ENCODE measurements at places on chromosomes 7 and 10.
A peak's percentile ranks its signal among the peaks of the same experiment; 100 is the strongest.

DNA sequence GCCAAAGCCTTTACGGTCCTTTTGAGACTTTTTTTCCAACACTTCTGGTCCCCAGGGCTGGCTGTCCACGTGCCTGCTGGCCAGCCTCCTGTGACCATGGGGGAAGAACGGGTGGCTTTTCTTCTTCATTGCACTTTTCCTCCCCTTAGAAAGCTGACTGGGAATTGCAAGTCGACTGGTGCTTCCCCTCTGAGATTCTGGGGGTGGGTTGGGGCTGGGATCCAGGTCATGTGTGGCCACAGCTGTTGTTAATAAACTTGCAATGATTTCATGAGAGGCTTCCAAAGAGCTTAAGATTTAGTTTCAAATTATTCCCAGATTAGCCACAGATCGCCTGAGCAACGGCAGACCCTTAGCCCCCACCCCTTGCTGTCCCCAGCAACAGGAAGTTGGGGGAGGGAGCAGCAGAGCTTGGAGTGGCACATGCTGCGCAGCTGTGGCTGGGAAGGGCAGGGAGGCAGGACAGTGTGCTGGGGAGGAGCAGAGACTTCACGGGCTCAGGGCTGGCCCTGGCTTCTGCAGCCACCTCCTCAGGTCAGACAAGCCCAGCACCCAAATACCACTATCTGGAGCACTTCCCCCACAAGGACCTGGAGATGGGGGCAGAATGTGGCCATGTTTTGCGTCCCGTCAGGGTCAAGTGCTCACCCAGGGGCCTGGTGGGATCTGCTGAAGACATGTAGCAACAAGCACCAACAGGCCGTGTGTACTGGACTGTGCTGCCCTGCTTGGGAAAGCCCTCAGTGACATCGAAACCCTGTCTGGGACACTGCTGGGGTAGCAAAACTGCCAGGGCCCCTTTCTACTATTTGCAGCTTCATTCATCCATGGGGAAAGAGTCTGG lies 147.1 kb downstream of the RNF216 start:
- peak; percentile 95 for DNase-seq

DNA sequence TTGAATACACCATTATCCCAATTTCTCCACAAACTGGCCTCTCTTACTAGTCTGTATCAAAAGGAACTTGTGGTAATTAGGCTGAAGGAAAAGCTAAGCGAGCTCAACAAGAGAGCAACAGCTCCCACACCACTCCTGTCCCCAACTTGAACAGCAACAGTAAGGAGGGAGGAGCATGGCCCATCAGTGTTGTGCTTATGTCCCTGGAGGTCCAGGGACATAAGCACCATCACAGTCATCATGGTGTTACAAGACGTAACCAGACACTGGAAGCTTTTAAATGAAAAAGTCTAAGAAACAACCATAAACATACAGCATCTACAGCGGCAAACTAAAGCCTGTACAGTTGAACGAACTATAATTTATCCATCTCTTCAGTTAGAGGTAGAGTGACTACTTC lies 989 bp downstream of the ERLIN1 start:
- DNase-seq: no peak

- DNase-seq: no peak
Observed at GRCh38 chr10:6431186-6431585, 148.9 kb downstream of the PRKCQ start.

DNA sequence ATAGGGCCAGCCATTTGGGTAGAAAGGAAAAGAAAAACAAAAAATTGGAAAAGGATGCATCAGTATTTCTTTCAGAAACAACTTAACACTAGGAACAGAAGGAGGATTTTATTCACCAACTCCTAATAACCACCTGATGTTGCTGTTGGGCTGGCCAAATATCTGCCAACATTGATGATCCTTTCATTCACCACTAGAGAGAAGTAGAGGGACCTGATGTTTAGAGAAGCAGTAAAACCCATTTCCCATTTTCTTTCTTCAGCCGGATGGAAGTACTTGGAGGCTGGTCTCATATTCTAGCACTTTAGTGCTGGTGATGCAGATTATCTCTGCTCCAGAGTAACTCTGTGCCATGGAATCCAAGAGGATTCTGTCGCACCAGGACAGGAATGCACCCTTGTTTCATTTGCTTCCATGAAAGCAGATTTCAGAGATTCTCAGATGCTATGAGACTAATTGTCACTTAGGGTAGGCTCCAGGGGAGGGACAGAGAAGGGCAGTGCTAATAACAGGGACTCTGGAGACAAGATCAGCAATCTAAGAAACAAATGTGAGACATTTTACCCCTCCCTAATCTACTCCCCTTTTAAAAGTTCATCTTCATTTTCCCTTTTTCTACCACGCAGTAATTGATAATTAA lies 3.1 kb downstream of the KLLN start:
- peak; percentile 67 for DNase-seq

GRCh38 chr7:3431306-3431705 lies 130.3 kb downstream of the SDK1 start:
- no peak for DNase-seq

DNA sequence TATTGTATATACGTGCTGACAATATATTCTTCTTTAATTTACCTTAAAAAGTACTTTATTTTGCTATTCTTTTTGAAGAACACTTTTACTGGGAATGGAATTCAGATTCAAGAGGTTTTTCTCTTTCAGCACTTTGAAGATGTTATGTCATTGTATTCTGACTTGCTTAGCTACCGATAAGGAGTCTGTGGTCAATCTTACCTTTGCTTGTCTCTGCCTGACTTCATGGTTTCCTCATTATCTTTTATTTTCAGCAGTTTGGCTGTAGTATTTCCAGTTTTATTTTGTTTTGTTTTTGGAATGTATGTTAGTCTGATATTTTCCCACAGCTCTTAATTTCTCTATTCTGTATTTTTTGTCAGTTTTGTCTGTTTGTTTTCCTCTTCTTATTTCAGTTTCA lies 187.9 kb upstream of the SMIM30 start:
- no peak for DNase-seq

GRCh38 chr10:92122941-92123450 lies 167.9 kb downstream of the CPEB3 start:
- no peak for DNase-seq

- no peak for DNase-seq
Observed at GRCh38 chr7:34912236-34912635, 125.0 kb downstream of the DPY19L1 start.

DNA sequence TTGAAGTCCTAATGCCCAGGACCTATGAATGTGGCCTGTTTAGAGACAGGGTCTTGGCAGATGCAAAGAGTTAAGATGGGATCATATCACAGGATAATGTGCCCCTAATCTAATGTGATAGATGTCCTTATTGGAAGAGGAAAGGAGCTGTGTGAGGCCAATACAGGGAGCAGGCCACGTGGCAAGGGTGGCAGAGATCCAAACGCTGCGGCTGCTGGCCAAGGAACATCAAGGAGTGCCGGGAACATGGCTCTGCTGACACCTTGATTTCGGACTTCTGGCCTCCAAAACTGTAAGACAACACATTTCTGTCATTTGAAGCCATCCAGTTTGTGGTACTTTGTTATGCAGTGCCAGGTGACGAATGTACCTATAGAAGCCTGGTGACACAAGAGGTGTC lies 37.7 kb upstream of the EZH2 start:
- DNase-seq: no peak

DNA sequence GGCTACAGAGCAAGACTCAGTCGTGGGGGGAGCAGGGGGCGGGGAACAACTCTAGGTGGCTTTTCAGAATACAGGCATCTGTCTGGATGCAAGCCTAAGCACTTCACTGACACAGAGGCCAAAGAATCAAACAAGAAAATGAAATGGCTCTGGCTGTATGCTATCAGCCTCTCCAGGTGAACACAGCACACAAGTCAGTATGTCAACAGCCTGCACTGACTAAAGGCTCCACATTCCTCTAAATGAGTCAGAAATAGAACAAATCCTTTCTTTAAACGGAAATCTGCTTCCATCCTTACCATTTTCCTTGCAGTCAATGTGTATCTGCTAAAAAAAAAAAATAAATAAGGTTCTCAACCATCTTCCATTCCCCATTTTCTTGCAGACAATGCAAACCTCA lies 88.3 kb downstream of the ARMH3 start:
- DNase-seq: no peak

DNA sequence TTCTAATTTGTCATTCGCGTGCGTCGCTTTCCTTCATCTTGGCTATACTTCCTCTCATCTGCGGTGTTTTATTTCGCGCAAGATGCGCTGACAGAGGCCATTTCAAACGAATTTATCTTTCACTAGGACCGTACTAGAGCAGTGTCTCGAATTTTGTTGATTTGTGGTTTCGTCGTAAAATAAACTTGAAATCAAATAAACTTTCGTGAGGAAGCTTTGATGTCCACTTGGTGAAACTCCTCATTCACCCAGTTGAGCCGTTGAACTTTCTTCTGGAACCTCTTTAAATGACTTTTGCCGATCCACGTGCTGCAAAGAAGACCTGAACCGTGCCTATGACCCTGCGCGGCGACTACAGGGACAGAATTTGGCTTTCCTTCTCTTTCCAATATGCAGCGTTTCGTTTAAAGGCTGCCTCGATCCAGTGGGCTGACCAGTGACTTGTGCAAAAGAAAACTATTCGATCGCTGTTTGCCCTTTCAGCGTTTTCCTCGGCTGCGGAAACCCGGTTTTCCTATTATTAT lies 163.9 kb upstream of the PPP1R3A start:
- no peak for DNase-seq

DNA sequence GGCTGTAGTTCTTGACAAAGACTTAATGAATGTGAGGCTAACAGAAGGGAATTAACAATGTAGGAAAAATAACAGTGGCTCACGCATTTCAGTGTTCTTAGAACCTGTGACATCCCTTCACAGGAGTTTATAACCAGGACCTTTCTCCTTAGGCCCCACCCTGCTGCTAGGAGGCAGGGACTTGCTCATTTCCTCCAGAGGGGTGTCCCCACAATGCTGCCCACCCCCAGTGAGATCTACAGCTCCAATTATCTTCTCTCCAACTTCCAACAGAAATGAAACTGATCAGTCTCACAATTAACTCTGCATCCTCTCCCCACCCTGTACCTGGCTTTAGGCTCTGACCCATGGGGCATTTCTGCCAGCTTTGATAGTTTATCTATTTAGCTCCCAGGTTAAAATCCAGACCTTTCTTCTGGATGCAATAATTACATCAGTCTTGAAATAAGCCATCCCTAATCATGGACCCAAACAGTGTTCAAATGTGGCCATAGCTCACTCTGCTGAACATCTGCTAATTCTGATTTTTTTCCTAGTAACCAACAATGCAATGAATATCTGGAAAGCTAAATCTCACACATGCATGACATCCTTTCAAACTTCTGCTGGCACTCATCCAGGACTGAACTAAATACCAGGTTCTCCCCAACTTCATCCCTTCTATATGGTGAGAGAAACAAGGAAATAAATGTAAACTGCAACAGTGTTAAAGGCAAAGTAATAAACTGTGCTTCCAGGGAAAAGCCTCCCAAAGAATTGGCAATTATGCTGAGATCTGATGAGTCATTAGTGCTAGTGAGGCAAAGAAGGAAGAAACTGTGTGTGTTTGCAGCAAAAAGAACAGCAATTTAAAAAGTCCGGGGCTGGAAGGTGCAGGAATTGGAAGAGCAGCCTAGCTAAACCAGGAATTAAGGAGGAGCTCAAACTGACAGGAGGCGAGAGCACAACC lies 64.6 kb downstream of the HERPUD2 start:
- DNase-seq: no peak

GRCh38 chr7:35019801-35020200 lies 17.5 kb downstream of the DPY19L1 start:
- no peak for DNase-seq

DNA sequence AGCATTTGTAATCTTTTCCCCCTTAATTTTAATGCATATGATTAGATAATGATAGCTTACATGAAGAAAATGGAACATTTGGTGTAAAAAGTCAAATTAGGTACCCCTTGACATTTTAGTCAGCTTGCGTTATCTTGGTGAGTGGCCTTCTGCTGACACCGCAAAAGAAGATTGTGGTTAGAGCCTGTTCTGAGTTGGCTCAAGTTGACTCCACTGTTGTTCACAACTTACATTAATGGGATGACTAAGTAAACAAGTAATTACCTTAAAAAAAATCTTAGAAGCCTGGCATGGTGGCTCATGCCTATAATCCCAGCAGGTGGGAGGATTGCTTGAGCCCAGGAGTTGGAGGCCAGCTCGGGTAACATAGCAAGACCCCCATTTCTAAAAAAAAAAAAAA lies 24.2 kb downstream of the TRRAP start:
- no peak for DNase-seq

DNA sequence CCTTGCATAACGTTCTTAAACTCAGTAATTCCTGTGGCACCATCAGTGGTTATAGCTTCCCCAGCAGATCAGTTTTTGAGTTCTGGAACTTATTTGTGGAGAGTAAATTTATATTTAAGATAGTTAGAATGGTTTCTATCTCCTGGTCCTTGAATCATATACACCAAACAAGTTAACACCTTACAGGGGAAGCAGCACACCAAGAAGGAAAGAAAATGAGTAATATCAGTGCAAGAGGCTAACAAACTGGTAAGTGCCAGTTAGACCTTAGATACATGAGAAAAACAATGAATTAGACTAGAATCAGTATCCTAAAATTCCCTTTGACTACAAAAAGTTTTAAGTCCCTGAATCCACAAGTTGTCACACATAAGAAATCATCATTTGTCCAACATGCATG lies 54.2 kb downstream of the ABI1 start:
- DNase-seq: no peak

DNA sequence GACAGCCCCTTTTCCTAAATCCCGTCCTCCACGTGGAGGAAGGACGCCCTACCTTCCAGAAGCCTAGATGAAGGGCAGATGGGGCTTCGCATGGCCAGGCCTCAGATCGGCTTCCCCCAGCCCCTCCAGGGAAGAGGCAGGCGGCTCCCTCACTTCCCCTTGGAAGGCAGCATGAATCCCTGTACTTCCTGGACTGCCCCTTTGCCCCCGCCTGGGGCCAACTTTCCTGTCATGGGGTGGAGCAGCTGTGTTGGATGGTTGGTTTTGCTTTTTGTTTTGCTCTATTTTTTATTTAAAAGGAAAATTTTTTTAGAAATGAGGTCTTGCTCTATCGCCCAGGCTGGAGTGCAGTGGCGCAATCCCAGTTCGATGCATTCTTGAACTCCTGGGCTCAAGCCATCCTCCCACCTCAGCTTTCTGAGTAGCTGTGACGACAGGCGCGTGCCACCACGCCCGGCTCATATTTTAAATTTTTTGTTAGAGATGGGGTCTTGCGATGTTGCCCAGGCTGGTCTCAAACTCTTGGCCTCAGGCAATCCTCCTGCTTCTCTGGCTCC lies 27.2 kb downstream of the GTF2IRD1 start:
- peak; percentile 51 for DNase-seq

GRCh38 chr10:72218726-72219125 lies 2.6 kb upstream of the ASCC1 start:
- DNase-seq: no peak

- DNase-seq: no peak
Observed at GRCh38 chr7:2198760-2199159, 34.0 kb downstream of the MAD1L1 start.

DNA sequence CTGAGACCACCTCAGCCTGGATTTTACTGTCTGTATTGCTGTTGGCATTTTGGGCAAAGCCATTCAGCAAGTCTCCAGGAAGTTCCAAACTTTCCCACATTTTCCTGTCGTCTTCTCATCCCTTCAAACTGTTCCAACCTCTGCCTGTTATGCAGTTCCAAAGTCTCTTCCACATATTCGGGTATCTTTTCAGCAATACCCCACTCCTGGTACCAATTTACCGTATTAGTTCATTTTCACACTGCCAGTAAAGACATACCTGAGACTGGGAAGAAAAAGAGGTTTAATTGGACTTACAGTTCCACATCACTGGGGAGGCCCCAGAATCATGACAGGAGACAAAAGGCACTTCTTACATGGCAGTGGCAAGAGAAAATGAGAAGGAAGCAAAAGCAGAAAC lies 62.8 kb downstream of the INPP5A start:
- DNase-seq: no peak

- no peak for DNase-seq
Observed at GRCh38 chr10:114042895-114043531, 653 bp upstream of the ADRB1 start.

Measured in fibroblast of the conjunctiva (primary cell).